Left cardiac atrium (tissue), 4 donors: ENCODE measurements at places on chromosomes 5 and 9.

GRCh38 chr9:4939118-4939561, 45.9 kb upstream of the JAK2 start:
- no peak for DNase-seq

DNA sequence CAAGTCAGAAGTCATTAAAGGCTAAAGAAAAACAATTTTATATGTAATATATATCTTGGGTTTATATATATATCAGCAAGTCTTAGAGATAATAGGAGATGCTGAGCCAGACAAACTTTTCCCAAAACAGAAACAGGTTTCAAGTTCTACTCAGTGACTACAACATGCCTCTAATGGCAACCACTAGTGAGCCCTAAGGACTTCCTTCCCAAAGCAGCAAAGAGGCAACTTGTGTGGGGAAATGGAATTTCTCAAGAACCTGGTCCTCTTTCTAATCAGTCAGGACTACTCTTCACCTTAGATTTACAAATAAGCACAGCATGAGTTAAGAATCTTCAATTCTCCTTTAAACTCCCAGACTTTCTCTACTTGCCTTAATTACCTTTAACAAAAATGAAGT, 17.6 kb downstream of the RNF38 start:
- no peak for DNase-seq

- DNase-seq: no peak
These were observed 49.8 kb downstream of the PRRT1B start for GRCh38 chr9:131594906-131595665.

DNA sequence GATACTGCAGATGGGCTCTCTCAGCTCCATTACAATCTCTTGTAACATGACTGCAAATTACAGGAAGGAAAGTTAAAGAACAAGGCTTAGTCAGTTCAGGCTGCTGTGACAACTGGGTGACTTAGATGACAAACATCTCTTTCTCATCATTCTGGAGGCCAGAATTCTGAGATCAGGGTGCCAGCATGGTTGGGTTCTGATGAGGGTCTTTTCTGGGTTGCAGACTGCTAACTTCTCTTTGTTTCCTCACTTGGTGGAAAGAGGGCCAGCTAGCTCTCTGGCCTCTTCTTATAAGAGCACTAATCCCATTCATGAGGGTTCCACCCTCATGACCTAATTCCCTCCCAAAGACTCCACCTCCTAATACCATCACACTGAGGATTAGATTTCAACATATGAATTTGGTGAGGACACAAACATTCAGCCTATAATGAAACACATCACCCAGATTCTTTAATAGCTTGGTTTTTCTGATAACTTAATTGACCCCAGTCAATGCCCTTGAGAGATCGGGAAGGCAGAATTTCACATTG, 73.6 kb upstream of the MAMDC2 start:
- DNase-seq: no peak

DNA sequence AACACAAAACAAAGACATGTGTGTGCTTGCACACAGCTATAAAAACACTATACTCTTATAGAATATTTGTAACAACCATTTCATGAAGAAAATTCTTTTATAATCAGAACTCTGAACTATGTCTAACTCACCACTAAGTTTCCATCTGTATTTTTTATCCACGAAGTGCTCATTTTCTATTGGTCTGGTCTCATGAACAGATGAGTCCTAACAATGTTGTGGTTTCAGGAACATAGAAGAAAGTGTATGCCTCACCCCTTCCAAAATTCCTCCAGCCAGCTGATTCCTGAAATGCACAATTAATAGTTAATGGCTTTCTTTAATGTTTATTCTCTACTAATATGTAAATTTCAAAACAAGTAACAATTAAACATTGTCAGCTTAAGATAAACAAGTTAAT, 325.3 kb upstream of the GRAMD2B start:
- no peak for DNase-seq

DNA sequence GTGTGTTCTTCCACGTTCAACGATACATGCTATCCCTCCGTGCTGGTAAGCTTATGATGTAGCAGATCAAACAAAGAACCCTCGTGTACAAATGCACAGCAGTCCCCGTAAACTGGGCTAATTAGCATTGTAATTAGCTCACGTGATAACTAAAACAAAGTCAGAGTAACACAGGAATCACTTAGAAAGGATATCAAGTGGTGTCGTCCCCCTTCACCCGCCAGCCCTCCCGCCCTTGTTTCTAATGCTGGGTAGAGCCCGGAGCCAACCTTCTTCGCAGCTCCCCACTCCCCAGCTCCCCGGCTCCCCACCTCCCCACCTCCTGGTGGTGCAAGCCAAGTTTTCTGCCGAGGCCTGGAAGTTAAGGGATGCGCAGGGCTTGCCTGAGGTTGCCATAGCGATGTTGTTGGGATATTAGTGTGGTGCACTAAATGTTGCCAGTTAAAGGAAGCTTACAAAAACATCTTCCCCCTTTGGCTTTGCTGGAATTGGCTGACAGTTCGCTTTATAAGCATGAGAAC, 357.9 kb upstream of the CCNH start:
- DNase-seq: no peak
